ENCODE measurements at places on chromosomes 6 and 20.

GRCh38 chr6:167699141-167699931 is 127.4 kb upstream of the AFDN start:
- no peak for DNase-seq

- no peak for DNase-seq
Measured at GRCh38 chr6:5674721-5675120, 332.0 kb downstream of the NRN1 start.

GRCh38 chr6:143605906-143606521 is 71.8 kb upstream of the PHACTR2 start:
- DNase-seq: no peak

DNA sequence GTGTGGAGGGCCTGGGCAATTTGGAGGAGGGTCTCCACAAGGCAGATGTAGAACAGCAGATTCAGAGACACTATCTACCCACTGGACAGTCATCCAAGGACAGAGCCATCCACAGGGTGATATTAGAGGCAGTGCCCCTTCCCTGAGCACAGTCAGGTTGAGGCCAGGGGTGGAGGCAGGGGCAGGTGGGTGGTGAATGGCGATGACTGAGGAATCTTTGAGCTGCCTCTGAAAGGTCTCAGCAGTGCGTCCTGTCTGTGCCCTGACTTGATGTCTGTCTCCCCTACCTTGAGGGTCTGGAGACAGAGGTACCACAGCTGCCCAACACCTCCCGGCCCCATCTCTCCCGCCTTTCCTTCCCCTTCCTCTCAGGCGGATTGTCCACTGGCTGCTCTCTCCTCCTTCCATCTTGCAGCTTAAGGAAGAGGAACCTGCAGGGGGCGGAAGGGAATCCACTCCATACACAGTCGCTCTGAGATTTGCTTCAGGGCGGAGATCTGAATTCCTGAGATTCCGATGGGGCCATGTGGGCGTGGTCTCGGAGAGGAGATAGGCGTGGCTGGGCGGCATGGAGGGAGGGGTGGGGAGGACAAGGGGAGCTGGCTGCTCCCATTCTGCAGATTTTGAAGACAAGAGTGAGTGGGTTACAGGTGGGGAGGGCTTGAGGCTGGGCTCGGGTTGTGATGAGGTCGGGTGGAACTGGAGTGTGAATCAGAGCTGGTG is 1.7 kb downstream of the MUCL3 start:
- DNase-seq: peak; percentile 77

DNA sequence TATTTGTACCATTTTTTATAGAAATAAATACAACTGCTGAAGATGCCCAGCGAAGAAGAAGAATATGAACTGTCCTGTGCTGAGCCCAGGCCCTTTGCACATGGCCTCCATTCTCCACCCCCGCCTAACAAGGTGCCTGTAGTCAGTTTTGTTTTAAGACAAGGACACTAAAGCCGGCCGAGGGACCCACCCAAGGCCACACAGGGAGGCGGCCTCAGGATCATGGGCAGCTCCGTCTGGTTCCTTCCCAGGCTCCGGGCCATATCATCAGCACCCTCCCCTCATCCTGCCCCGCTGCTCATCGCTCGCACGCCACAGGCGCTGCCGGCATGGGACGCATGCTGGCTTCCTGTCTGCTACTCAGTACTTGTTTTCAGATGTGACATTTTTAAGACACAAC is 21.3 kb downstream of the PSMG4 start:
- DNase-seq: no peak

GRCh38 chr6:11050731-11051130 is 6.6 kb upstream of the ELOVL2 start:
- DNase-seq: no peak

GRCh38 chr6:157804448-157805327 is 18.4 kb upstream of the SNX9 start:
- DNase-seq: no peak

- no peak for DNase-seq
Measured at GRCh38 chr6:28875191-28875747, 48.5 kb downstream of the TRIM27 start.
